NCI-H1092 treated with DMSO at 0.1 percent for 48 hours (cell line): ENCODE measurements at places on chromosomes 1 and 21.
A peak's percentile ranks its signal among the peaks of the same experiment; 100 is the strongest.

GRCh38 chr1:8721679-8722324 lies 95.6 kb downstream of the RERE start:
- no peak for DNase-seq

GRCh38 chr1:157773493-157774350 lies 3.2 kb downstream of the FCRL2 start:
- no peak for DNase-seq

DNA sequence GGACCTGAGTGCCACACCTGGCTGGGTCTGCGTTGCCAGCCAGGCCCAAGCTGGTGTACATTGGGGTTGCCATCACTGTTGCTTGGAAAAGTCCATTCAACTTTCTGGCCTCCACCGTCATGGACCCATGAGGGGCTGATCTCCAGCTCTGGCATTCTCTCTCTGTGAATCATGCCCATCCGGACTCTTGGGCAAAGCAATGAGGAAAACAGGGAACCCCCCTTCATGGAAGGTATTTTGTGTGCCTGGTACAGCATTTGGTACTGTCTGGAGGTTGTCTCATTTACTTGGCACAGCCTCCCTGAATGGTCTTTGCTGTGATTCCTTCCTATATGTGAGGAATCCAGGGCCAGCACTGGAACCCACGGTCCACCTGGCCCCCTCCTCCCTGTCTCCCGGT lies 99.4 kb downstream of the FOXD2 start:
- no peak for DNase-seq

- DNase-seq = no peak
These were observed 5.9 kb upstream of the CHAF1B start for GRCh38 chr21:36379251-36379650.

- DNase-seq = no peak
These were observed 41.5 kb downstream of the KCTD3 start for GRCh38 chr1:215608646-215609045.

DNA sequence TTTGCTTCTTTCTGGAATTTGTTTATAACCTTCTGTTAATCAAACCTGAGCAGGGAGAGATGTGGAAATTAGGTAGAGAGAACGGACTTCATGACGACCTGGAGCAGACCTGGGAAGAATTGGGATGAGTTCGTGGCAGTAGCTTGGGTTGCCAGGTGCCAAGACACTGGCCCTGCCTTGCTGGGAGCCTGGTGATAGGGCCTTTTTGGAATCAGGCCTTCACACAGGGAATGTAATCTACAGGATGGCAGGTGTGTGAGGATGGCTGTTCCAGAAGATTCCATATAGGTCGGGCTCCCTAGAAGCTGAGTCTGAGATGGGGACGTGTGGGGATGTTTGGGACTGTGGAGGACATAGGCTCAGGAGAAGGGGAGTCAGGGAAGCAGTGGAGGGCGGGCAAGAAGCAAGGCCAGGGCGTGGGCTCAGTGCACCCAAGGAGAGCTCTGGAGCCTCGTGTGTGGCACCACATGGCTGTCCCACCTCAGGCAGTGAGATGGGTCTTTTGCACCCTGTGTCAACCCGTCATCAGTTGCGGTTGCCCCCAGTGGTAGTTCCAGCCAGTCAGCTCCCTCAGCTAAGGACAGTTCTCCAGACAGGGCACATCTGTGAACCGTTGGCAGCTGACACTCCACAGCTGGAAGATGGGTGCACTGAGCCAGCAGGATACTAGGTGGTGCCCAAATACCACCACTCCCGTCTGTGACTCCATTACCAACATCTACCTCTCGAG lies 395.9 kb downstream of the MATN1 start:
- DNase-seq = no peak

GRCh38 chr1:209780268-209780667 lies 4.1 kb downstream of the C1orf74 start:
- DNase-seq = no peak

DNA sequence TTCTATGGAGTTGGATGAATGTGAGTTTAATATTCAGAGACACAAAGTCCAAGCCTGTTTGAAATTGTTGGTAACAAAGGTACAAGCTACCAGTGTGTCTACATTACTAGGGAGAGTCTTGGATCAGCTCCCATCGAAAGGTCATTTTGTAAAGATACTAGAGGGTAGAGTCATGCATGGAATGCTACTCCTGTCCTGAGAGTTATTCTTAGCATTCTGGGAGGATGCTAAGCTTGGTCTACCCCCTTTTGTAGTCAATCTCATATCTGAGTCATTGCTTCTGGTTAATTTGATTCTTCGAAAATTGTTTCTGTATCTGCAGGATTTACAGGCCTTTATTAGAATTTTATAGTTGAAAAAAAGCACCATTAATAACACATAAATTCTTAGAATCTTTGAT lies 240.2 kb downstream of the ST6GALNAC3 start:
- DNase-seq = no peak

GRCh38 chr1:196180847-196181593 lies 427.2 kb downstream of the KCNT2 start:
- no peak for DNase-seq

GRCh38 chr1:40841602-40842001 lies 20.6 kb downstream of the CITED4 start:
- no peak for DNase-seq

DNA sequence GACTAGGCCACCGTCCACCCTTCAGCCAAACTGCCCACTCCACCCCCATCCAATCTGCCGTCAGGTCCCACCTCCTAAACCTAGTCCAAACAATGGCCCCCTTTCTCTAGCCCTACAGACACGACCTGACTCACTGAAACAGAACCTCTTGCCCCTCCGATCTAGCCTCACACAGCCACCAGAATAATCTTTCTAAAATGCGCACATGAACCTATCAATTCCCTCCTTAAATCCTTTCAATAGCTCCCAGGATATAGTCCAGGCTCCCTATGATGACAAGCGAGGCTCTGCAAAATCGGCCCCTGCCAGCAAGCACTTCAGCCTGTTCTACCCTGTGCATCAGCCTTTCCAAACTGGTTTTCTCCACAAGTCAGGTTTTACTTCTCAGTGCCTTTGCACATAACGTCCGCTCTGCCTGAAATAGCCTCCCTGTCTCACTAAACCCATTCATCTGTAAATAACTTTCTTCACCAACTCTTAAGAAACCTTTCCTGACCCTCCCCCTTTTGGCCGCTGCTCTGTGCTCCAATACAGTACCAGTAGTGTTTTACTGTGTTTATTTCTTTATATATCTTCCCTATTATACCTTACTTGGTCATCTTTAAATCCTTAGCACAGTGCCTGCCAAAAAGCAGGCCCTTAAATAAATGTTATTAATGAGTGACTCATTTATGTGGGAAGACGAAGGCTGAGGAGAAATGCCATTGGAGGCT lies 9.0 kb upstream of the CDC20 start:
- peak; percentile 54 for DNase-seq

- DNase-seq = no peak
These were observed 11.8 kb downstream of the SHISA4 start for GRCh38 chr1:201900476-201900875.

DNA sequence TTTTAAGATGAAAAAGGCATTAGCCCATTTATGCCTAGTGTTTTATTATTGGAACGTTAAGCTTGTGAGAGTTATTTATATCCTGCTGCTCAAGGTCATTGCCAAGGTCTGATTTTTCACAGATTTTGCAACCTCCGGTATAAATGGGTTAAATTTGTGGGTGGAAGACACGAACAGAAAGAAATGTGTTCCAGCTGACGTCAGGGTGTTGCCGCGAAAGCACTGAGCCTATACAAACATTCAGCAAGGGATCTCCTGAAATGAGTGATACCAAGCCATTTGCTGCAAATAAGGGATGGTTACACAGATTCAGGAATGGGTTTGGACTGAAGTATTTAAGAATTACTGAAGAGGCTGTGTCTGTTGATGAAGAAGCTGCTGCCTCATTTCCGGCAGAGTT lies 32.2 kb downstream of the TMED5 start:
- DNase-seq = no peak

GRCh38 chr21:33025489-33026442 lies at the start of gene OLIG2:
Gene OLIG2 (plus strand): TSS chr21:33025935. CDS start chr21:33026863, 928 bp downstream.
- DNase-seq = peak; percentile 33

DNA sequence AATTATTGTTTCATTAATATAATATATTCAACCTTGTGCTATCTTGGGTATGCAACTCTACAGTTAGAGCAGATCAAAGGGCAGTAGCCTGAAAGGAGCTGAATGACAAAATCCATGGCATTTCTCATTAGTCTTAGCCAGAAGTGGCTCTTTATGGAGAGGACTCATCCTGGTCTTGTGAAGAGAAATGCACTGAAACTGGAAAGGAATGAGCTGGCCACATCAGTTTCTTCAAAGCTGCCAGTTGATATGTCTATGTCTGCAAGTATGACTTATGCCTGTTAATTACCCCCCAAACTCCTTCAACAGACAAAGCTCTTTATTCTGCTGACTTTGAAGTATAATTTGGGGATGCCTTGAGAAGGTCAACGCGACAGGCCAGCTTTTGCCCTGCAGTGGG lies 119.0 kb upstream of the UBE2U start:
- no peak for DNase-seq

DNA sequence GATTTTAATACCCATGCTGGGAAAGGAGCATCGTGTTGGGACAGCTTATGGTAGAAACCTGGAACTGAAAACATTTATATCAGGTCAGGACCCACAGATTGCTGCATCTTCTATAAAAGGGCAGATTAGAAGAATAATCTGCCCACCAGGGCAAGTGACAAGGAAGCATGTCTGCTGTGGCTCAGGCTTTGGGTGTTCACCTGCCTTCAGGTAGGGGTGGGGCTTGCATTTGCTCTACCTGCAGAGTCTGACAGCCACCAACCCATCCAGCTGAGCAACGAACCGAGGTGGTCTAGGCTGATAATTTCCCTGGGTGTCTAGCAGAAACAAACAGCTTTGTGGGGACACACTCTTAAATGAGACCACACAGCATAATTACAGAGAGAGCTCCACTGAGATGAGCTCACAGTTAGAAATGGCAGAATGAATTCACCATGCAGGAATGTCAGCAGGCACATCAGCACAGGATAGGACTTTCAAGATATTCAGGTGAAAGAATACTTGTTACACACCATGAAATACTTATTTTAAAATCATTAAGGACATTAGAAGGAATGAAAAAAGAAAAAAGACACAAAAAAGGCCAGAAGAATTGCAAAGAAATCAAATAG lies 36.1 kb upstream of the B3GALT5 start:
- DNase-seq = no peak

GRCh38 chr1:39322431-39322830 lies 117.9 kb downstream of the MACF1 start:
- no peak for DNase-seq

GRCh38 chr1:224763126-224763775 lies 147.1 kb downstream of the CNIH3 start:
- no peak for DNase-seq

- DNase-seq = no peak
These were observed 9.6 kb downstream of the ENSA start for GRCh38 chr1:150619576-150620509.

GRCh38 chr1:41766546-41766945 lies 152.2 kb downstream of the HIVEP3 start:
- DNase-seq = peak; percentile 5

DNA sequence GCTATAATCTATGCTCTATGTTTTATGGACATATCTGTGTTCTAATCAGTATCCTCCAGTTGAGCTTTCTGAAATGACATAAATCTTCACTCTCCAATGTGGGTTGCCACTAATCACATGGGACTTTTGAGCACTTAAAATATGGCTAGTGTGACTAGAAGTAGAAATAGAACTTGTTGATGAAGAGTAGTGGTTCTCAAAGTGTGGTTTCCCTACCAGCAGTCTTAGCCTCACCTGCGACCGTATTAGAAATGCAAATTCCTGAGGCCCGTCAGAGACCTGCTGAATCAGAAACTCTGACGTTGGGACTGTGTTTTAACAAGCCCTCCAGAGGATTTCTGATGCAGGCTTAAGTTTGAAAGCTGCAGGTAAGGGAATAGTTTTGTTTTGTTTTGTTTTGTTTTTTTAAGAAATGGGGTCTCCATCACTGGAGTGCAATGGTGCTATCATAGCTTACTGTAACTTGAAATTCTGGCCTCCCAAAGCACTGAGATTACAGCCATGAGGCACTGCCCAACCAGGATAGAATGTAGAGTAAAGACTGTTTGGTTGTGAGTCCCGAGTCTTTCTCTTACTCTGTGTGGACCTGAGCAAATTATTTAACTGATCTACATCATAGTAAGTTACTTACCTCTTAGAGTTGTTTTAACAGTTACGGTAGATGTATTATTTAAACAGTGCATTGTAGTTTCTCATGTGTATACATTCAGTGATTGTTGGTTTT lies 21.7 kb downstream of the GLRX2 start:
- DNase-seq = no peak

GRCh38 chr1:242205622-242206489 lies 207.0 kb upstream of the MAP1LC3C start:
- DNase-seq = no peak

GRCh38 chr1:198730952-198731351 lies 92.1 kb downstream of the PTPRC start:
- no peak for DNase-seq

GRCh38 chr1:72397786-72398185 lies 115.4 kb upstream of the NEGR1 start:
- DNase-seq = peak; percentile 8

GRCh38 chr1:38667626-38668025 lies 191.9 kb downstream of the RRAGC start:
- no peak for DNase-seq

DNA sequence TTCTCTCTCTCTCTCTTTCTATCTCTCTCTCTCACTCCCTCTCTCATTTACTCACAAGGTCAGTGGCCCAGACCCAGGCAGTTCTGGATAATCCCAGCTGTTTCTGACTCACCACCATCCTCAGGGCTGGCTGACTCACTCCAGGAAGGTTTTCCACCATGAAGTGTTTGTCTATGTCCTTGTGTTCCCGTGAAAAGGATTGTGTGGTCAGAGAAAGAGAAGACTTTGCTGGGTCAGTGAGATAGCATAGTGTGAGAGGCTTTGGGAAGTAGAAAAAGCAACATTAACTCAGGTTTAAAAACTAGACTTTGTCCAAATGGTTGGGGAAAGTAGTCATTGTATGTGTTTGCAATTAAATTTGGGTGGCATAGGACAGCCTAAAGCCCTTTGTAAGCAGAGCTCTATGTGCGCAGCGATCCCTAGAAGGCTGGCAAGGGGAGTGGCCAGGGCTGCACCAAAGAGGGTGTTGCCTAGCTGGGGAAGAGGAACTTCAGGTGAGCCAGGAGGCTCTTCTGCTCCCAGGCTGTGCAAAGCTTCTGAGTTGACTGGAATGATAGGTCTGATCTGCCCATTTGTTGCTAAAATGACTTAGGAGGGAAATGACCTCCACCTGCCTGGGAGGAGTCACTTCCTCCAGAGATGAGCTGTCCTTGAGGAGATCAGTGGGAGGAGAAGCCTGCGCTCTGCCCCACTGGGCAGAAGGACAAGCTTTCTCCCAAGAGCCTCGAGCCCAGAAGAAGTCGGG lies 4.9 kb upstream of the CAPN2 start:
- DNase-seq = peak; percentile 89

DNA sequence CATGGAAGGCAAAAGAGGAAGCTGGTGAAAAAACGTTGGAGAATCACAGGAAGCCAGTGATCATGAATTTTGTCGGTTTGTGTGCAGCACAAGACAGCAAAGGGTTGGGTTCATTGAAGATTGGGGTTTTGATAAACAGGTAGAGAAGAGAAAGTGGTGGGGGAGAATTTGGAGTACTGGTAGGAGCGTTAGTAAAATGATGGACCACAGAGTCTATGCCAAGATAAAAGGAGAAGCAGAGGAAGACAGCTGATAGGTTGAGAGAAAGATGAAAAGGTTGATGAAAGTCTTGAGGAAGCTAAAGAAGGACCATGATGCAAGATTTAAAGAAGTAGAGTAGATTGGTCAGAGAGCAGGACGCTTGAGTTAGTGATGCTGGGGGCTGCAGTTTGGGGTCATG lies 156.8 kb upstream of the POU3F1 start:
- no peak for DNase-seq

- DNase-seq = no peak
These were observed 795 bp upstream of the AHDC1 start for GRCh38 chr1:27604579-27605299.

GRCh38 chr1:214285610-214286440 lies 4.9 kb downstream of the SMYD2 start:
- peak; percentile 12 for DNase-seq
